ENCODE measurements at places on chromosomes 3 and 15. TPM values are rescaled to one million over a fixed set of nuclear protein-coding genes. Genes with fewer than 3 reads are reported as not detected.

The ARNT2 gene
- total RNA-seq = 5.8 TPM

The LRRIQ4 gene
- not detected for total RNA-seq

The TNIK gene
- total RNA-seq = 21.7 TPM

The APOD gene
- total RNA-seq = 135 TPM

The NOX5 gene
- 0.92 TPM for total RNA-seq

The ZPLD1 gene
- total RNA-seq = not detected

The PLA2G4D gene
- total RNA-seq = not detected

The GOLGA8H gene
- total RNA-seq = 1.3 TPM

The PDZRN3 gene
- total RNA-seq = 166 TPM

The GABRB3 gene
- 0.54 TPM for total RNA-seq

The AADAC gene
- not detected for total RNA-seq

The HPS3 gene
- 21.3 TPM for total RNA-seq

The TRH gene
- total RNA-seq = not detected

The GADL1 gene
- total RNA-seq = 1.1 TPM

The RBP2 gene
- not detected for total RNA-seq

The GPR156 gene
- 0.27 TPM for total RNA-seq

The TEX55 gene
- not detected for total RNA-seq

The GOLGA6L7 gene
- not detected for total RNA-seq

The GRAMD1C gene
- total RNA-seq = 1.5 TPM

The SEMA7A gene
- total RNA-seq = 1.2 TPM
